ENCODE measurements at places on chromosomes 2 and 18. TPM values are rescaled to one million over a fixed set of nuclear protein-coding genes. Genes with fewer than 3 reads are reported as not detected.

GRCh38 chr2:8160959-8161358 lies 520.9 kb upstream of the ID2 start:
- no peaks in the 10 kb centered on the region for H3K4me1 ChIP-seq
- H3K27ac ChIP-seq: no peak overlapping the region
- H3K4me3 ChIP-seq: no peak overlapping the region
- no peak for DNase-seq

DNA sequence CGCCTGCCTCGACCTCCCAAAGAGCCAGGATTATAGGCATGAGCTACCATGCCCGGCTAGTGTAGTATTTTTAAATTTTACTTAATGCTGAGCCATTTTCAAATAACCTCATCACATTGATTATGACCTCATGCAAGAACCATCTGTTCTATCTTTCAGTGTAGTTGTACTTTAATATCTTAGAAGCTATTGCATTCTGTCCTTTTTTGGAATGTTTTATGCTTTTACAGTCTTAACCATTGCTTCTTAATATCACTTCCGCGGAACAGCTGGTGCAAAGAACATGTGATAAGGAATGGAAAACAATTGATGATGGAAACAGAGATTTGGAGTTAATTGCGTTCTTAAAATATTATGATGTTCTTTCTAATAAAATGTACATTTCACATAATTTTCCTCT lies 2.7 kb downstream of the GEN1 start:
- no peaks in the 10 kb centered on the region for H3K27me3 ChIP-seq
- H3K4me3 ChIP-seq: no peak overlapping the region
- H3K4me1 ChIP-seq: peaks cover 11% of the 10 kb centered on the region
- H3K27ac ChIP-seq: no peak overlapping the region
- no peak for DNase-seq
- H3K36me3 ChIP-seq: peaks cover 11% of the 10 kb centered on the region

DNA sequence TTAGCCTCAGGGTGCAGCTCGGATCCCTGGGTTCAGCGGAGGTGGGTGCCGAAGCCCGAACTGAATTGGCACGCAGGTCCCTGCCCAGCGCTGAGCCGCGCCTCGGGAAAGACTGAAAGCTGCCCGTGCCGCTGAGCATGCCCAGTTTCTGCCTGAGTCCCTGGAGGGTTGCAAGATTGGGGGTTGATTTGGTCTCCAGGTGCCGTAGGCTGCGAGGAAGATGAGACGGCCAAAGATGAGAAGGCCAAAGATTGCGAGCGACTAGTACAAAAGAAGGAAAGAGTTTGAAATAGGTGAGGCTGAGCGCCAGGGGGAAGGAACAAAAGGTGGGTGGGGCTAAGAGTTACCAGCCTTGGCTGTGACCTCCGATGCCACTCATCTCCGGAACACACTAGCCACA lies 852 bp upstream of the KCNH7 start:
- no peak for DNase-seq
- no peak overlapping the region for H3K27ac ChIP-seq
- no peaks in the 10 kb centered on the region for H3K36me3 ChIP-seq
- H3K27me3 ChIP-seq: peaks cover 15% of the 10 kb centered on the region
- no peak overlapping the region for H3K4me3 ChIP-seq
- no peaks in the 10 kb centered on the region for H3K4me1 ChIP-seq

- peaks cover 8% of the 10 kb centered on the region for H3K27me3 ChIP-seq
- no peaks in the 10 kb centered on the region for H3K36me3 ChIP-seq
- H3K27ac ChIP-seq: no peak overlapping the region
- no peak for DNase-seq
Observed at GRCh38 chr18:2854875-2855274, 8.1 kb downstream of the EMILIN2 start.

DNA sequence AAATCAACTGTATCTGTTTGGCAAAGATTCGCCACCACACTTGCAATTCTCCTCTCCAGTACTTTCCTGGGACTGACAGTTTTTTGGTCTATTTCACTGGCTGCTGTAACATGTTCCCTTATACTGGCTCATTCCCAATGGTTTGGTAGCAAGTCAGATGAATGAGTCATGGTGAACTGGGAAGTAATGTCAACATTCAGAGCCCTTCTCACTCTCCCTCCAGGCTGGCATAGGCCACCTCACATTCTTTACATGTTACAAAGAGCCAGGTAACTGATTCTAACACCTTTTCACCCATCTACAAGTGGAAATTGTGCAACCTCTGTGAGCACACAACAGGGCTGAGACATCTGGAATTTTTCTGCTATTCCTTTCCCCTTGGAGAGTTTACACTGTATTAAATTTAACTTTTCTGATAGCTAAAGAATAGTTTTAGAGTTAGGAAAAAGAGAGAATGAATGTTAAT lies 111.3 kb upstream of the TLK1 start:
- no peak overlapping the region for H3K27ac ChIP-seq
- no peak for DNase-seq
- H3K4me3 ChIP-seq: no peak overlapping the region
- no peaks in the 10 kb centered on the region for H3K4me1 ChIP-seq
- no peaks in the 10 kb centered on the region for H3K27me3 ChIP-seq

GRCh38 chr18:6561862-6562291 lies 147.2 kb upstream of the L3MBTL4 start:
- H3K4me1 ChIP-seq: no peaks in the 10 kb centered on the region
- no peak overlapping the region for H3K27ac ChIP-seq
- no peak for DNase-seq
- H3K36me3 ChIP-seq: no peaks in the 10 kb centered on the region
- no peak overlapping the region for H3K4me3 ChIP-seq

DNA sequence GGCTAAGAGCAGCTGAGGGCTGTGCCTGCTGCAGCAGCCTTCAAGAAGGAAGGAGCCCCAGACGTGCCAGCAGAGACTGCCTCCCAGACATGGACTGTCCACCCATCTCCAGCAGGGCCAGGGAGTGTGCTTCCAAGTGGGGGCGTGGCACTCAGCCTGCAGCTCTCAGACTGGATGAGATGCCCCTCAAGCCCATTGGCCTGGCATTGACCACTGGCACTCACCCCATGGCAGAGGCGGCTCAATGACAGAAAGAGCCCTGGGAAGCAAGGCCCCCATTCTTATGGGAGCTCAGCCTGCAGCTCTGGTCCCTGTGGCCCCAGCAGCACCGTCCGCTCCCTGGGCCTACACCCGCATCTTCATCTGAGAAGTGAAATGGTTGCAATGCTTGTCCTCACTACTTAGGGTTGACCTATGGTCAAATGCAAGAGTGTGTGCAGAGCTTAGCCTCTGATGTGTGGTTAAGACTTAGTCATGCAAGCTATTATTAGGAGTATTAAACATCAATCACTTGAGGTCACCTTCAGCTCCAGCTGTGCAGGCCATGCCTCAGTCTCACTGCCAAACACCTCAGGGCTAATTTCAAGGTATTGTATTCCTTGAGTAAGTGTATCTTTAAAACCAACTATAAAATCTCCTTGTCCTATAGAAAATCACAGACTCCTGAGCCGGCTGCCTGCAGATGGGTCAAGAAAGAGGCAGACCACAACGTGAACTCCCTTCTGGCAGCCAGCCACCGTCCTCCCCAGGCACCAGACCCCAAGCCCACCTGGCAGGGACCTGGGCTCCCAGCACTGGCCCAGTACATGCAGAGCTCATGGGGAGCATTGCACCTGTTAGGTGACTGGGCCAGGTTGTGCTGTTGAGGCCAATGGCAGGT lies 194.8 kb downstream of the NDUFA10 start:
- no peak overlapping the region for H3K4me3 ChIP-seq
- no peak for DNase-seq
- H3K27me3 ChIP-seq: no peaks in the 10 kb centered on the region
- H3K27ac ChIP-seq: no peak overlapping the region

- peaks cover 2% of the 10 kb centered on the region for H3K36me3 ChIP-seq
- DNase-seq: peak; percentile 26
- no peaks in the 10 kb centered on the region for H3K27me3 ChIP-seq
- peaks cover 51% of the 10 kb centered on the region for H3K4me1 ChIP-seq
- peak overlapping the region; percentile 91 for H3K27ac ChIP-seq
Observed at GRCh38 chr2:200467806-200468681, 41.8 kb downstream of the KCTD18 start.

DNA sequence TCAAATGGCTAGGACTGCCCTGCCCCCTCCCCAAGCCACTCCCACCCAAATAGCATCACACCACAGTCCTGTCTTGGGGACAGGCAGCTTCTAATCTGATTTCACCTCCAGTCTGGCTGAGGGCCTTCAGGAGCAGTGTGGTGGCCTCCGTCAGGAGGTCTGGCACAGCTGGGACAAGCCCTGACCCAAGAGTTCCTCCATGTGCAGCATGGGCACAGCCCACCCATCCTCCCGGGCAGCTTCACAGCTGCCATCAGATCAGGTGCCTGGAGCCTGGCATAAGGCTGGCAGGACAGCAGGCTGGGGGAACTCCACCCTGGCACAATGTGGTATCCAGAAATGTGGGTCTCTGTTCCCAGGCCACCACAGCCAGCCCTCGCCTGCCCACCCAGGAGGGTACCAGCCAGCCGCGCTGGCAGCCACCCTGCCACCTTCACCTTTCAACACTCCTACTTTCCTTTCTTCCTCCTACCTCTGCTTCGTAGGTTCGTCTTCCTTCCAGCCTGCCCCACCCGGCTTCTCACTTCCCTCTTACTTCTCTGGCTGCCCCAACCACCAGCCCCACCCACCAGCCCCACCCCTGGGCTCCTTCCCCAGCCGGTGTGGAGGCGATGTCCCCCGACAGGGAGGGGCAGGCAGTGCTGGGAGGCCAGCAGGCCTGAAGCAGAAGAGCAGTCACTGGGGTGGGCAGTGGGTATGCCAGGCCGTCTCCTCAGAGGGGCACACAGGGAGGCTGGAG lies at the start of gene CAPG:
CAPG (minus strand) TSS at position 522 of the 739 bp plus-strand sequence. CDS start 8,221 bp downstream, outside the sequence.
- H3K4me3 ChIP-seq: peak within 1 kb of the TSS; percentile 60
- no peaks in the 10 kb centered on the region for H3K27me3 ChIP-seq
- DNase-seq: peak; percentile 65
- peak within 1 kb of the TSS; percentile 51 for H3K27ac ChIP-seq
- H3K36me3 ChIP-seq: no peaks in the 10 kb centered on the region
- peaks cover 59% of the 10 kb centered on the region for H3K4me1 ChIP-seq

DNA sequence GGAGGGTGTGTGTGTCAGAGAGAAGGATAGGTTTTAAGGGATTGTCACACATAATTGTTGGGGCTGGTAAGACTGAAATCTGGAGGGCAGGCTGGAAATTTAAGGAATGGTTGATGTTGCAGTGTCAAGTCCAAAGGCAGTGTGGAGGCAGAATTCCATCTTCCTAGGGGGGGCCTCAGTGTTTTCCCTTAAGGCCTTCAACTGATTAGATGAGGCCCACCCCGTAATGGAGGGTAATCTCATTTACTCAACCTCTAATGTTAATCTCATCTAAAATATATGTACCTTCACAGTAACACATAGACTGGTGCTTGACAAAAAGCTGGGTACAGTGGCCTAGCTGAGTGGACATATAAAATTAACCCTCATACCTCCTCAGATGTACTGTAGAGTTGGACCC lies 30.9 kb upstream of the RPIA start:
- no peaks in the 10 kb centered on the region for H3K4me1 ChIP-seq
- no peak overlapping the region for H3K27ac ChIP-seq
- H3K36me3 ChIP-seq: no peaks in the 10 kb centered on the region

DNA sequence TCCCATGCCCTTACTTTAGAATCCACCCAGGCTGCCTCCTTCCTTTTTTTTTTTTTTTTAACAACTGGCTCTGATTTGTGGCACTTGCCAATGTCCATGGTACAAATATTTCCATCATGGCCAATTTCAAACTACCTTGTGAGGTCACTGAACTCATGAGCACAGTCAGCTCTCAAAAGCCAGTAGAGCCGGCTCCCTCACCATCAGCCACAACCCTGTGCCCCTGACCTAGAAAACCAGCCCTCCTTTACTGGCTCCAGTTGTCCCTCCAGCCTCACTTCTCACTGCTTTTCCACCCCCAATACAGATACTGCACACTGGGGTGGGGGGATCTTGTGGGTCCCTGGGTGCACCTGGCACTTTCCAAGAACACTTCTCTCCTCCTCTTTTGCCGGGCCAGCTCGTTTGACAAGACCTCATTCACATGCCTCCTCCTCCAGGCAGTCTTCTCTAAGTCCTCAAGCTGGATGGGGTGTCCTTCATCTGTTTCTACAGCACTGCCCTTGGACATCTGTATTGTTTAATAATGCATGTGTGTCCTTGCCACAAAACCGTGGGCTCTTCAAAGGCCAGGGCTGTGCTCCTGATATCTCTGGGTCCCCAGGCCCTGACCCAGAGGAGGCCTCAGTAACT lies 35.5 kb downstream of the SDC1 start:
- no peak for DNase-seq
- no peaks in the 10 kb centered on the region for H3K4me1 ChIP-seq
- no peaks in the 10 kb centered on the region for H3K27me3 ChIP-seq
- H3K27ac ChIP-seq: no peak overlapping the region
- H3K36me3 ChIP-seq: no peaks in the 10 kb centered on the region
- H3K4me3 ChIP-seq: no peak overlapping the region

- no peak for DNase-seq
- H3K27ac ChIP-seq: no peak overlapping the region
- no peak overlapping the region for H3K4me3 ChIP-seq
- no peaks in the 10 kb centered on the region for H3K36me3 ChIP-seq
- H3K27me3 ChIP-seq: peaks cover 1% of the 10 kb centered on the region
Observed at GRCh38 chr2:224211791-224212190, 172.7 kb upstream of the SERPINE2 start.

DNA sequence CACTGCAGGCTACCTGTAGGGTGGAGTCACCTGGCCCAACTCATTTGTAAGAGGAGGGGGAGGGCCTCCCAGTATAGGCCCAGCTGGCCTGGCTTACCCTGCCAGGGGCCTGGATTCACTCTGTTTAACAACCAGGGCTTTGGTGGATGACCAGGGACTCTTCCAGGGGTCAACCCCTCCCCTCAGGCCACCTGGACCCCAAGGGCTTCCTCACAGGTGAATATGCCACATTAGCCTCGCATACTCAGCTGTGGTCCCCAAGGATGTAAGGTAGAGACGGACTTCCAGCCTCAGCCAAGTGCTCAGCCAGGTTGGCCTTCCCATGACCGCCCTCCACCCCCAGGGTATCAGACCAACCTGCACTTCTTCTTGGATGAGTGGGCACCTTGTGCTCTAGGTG lies 8.8 kb upstream of the SH3RF3 start:
- no peak overlapping the region for H3K4me3 ChIP-seq
- H3K36me3 ChIP-seq: no peaks in the 10 kb centered on the region
- peaks cover 9% of the 10 kb centered on the region for H3K4me1 ChIP-seq
- no peak for DNase-seq

GRCh38 chr2:14587119-14587518 lies 45.4 kb upstream of the LRATD1 start:
- no peak overlapping the region for H3K27ac ChIP-seq
- H3K36me3 ChIP-seq: no peaks in the 10 kb centered on the region
- no peaks in the 10 kb centered on the region for H3K4me1 ChIP-seq
- DNase-seq: no peak
- no peaks in the 10 kb centered on the region for H3K27me3 ChIP-seq

DNA sequence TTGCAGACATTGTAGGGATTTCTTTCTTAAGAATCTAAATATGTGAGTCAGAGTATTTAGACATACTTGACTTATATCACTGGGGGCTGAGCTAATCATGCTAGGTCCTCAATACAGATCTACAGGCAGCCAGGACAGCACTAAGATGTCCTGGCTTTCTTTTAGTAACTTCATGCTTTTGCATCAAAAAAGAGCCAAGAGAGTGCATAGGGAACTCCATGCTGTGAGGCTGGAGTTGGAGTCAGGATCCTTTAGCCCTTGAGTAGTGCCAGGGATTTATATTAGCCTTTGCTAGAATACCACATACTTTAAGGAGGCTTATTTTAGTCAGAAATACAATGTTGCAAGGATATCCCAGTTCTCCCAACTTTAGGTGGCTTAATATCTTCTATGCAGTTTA lies 289.7 kb downstream of the CCDC85A start:
- no peaks in the 10 kb centered on the region for H3K27me3 ChIP-seq
- H3K27ac ChIP-seq: no peak overlapping the region
- no peaks in the 10 kb centered on the region for H3K36me3 ChIP-seq
- DNase-seq: no peak

Gene TNFRSF11A
- total RNA-seq: 9.3 TPM

Gene IL36G
- total RNA-seq: not detected

Gene HNMT
- not detected for total RNA-seq

Gene SIX3
- not detected for total RNA-seq

Gene DSG4
- not detected for total RNA-seq
